Activated CD8-positive, alpha-beta memory T cell treated with anti-CD3 and anti-CD28 coated beads for 24 hours (primary cell): ENCODE measurements at places on chromosomes 13 and 19.

DNA sequence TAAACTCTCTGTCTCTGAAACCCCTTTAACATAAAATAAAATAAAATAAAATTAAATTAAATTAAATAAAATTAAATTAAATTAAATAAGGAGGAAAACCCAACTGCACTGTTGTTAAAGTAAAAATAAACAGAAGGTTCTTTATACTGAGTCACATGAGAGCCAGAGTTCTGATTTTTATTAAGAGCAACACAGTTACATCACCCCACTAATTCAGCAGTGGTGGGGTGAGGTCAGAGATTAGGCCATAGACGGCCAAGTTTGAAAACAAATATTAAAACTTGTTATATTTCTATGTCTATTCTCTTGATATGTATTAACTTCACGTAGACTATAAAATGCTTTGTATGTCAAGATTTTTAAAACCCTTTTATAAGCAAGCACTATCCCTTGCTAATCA, 59.5 kb downstream of the MYCBP2 start:
- no peak for DNase-seq

- no peak for DNase-seq
These were observed 17.8 kb downstream of the NHLRC3 start for GRCh38 chr13:39056018-39056417.

GRCh38 chr19:3821857-3822364, 35.7 kb upstream of the MATK start:
- DNase-seq = peak; percentile 99

- DNase-seq = no peak
These were observed 99.4 kb downstream of the WASF3 start for GRCh38 chr13:26656919-26657318.

DNA sequence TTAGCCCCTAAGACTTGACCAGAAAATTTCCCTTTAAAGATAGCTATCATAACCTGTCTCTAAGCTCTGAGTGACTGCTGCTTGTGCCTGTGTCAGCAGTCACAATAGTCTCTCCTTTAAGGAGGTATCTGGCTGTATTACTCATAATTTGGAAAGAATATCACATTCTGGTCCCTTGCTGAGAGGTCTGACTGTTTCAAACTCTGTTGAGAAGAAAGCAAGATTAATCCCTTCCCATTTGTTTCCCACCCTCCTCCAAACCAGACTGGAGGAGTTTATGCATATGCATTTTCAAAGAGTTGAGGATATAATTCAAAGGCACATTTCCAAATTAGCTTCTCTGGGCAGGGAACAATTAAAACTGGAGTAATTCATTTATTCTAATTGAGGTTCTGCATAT, 2.3 kb downstream of the HTR2A start:
- DNase-seq = no peak

DNA sequence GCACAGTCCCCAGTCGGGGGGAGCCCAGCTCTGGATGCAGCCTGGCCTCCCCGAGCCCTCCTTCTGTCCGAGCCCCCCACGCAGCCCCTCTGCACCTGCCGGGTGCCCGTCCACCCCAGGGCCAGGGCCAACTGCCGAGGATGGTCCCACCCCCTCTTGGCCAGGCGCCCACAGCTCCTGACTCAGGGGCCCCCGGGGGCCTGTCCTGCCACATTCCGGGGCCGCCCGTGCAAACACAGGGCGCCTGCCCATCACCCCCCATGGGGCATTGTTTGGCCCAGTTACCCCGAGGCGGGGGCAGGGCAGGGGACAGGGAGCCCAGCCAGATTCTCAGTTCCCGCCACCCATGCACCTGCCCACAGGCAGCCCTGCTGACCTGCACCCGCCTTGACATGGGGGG, 5.3 kb upstream of the TCF3 start:
- DNase-seq = no peak

DNA sequence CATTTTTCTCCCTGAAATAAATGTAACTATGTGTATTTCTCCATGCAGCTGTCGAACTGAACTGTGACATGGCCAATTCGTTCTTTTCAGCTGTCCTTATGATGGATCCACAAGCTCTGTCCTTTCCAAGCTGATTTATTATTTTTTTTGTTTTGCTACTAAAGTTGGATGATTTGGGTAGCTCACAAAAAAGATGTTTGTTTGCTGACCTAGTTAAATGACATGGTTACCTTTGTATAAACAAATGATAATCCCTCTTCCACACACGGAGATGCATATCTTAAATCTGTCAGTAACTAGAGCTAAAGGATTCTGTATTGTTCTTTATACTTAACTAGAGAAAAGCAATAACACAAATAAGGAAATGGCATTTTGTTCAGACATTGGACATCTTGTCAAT, 884.3 kb upstream of the PCDH20 start:
- no peak for DNase-seq

DNA sequence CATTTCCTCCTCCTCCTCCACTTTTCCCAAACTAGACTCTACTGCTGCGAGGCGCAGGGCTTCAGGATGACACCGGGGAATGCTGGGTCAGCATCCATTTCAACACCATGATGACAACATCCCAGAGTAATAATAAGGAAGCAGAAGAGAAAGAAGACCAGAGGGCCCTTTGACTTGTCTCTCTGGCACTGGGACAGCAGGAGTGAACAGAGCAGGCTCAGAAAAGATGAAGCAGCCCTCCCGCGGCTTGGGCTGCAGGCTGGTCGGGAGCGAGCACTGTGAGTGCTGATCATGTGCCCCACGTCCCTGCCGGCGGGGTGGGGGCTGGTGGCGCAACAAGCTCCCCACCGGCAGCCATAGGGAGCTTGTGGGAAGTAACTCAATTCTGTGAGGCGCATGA, 30.5 kb downstream of the RANBP3 start:
- no peak for DNase-seq

- no peak for DNase-seq
These were observed 142.5 kb downstream of the LACC1 start for GRCh38 chr13:44022196-44022595.

DNA sequence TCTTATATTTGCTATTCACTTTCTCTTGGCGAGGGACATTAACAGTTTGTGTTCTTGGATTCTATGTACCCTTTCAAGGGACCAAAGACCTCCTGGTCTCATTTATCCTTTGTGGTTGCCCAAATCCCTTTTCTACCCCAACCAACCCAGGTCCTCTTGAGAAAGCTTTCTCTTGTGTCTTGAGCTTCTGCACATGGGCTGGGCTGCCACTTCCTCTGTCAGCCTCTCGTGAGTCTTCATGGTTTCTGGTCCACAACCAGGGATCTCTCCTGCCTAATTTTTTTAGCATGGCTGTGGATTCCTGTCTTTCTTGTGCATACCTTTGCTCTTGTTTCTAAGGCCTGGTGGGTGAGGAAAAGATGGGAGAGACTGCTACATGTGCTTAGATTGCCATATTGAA, 14.9 kb downstream of the TIMM13 start:
- no peak for DNase-seq

DNA sequence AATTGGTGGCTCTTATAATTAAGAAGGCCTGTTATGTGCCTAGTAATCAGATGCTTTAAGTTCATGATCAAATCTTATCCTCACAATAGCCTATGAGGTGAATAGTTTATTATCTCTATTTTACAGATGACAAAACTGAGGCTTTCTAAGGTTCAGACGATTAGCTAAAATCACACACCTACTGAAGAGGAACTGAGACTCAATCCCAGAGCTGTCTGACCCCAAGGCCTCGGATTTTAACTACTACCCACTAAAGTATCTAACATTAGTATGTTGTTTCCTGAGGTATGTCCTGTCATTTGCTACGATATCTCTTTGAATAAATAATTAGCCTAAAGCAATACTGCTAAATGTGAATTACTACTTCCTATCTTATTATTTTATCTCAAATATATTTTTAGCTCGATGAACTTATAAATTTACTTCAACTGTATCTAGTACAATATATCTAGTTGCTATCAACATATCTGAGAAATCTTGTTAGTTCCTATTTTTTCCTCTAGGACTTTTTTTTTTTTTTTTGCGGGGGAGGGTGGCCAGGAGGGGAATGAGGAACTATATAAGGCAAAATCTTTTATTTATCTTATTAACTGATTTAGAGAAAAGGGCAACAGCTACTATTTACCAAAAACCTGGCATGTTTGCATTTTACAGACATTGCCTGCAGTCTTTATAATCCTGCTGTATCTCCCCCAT, 118.5 kb downstream of the ABCC4 start:
- DNase-seq = no peak

DNA sequence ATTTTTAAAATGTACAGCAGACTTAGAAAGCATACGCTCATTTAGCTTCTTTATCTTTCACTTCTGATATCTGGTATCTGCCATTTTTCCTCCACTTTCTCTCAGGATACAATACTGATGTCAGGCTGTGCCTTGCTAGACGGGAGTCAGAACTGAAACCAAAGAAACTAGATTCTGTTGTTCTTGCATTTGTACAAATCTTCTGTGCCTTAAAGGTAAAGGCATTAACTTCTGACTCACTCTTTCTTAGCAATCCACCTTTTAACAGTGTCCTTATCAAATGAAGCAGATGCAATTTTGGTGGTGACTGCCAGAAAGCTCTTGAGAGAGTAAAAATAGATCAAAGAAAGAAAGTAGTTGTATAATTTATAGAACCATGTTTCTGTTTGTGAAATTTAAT, 370.4 kb downstream of the PCDH20 start:
- DNase-seq = no peak

DNA sequence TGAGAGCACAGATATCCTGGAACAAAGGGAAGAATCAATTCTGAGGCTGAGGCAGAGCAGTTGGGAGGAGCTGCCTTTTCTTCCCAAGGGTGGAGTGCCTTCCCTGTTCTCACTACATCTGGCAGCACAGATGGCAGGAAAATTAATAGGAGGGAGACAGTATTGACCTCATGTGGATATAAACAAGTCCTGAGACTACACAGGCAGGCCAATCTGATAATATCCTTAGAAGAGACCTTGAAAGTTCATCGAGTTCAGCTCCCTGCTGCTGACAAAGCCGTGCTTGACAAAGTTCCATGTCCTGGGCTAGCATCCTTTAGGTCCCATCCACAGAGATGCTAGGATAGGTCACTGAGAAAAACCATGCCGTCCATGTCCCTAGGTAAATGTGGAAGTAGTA, 1451.5 kb downstream of the EFNB2 start:
- no peak for DNase-seq

GRCh38 chr19:16394681-16395375, 70.2 kb downstream of the KLF2 start:
- DNase-seq = no peak

DNA sequence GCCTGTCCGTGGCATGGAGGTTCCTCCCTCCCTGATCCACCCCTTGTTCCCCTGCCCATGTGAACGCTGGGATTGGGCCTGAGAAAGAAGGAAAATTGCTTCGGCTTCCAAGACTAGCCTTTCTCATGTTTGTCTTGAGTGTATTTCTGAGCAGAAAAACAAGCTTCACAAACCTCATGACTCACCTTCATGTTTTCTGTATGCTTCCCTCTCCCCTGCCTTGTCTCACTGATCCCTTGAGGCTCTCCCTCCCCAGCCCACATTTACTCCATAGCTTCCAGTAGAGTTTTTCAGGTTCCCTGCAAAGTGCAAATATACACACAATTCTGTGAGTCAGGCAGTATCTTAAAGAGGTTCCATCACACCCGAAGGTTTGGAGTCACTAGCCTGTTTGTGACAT, 572.4 kb downstream of the UQCRFS1 start:
- DNase-seq = no peak

DNA sequence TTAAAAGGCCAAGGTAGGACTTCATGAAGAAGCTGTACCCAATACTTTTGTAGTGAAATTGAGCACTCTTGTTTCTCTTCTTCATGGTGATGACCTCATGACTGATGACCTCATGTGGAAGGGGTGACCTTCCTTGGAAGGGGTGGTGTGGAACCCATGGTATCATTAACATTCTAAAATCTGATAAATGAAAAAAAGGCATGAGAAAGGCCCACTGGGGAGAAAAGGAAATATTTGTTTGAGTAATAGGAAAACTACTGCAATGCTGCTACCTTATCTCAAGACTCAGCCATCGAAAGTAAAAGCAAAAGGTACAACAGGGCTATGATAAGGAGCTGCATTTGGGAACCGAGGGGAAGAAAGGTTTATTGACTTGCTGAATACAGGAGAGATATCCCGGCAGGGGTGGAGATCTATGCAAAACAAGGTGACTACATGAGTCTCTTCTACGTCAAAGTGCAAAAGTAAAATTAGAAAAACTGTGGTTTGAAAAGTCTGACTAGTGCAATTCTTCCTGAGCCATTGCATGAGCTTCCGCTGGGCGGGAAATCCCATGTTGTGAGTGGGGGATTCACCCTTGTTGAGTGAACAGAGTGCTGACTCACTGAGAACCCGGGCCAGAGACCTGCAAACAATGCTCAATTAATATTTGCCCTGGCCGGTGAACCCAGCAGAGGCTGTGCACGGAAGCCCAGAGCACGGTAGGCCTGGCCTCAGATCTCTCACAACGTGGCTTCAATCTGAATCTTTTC, 138.9 kb upstream of the RFC3 start:
- DNase-seq = peak; percentile 77

GRCh38 chr19:31718898-31719297, 369.7 kb upstream of the TSHZ3 start:
- no peak for DNase-seq

DNA sequence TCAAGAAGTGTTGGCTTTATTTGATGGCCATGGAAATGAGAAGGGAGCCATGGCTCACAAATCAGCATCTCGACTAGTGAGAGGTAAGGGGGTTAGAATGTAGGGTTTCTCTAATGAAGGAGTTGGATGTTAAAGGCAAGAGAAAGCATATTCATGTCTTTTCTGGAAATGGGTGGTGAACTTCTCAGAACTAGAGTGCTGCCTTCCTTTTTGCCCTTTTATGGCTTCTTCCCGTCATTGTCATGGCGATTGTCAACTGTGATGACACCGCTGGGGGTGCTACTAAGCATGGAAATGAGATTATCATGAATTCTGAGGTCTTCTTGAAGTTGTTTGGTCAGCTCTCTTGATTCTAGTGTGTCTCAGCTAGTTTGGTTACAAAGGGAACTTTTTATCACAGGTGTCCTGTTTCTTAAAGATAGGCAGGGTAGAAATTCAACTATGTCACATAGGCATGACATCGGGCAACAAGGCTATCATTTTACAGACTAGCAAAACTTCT, 180.4 kb downstream of the LIG4 start:
- DNase-seq = no peak

DNA sequence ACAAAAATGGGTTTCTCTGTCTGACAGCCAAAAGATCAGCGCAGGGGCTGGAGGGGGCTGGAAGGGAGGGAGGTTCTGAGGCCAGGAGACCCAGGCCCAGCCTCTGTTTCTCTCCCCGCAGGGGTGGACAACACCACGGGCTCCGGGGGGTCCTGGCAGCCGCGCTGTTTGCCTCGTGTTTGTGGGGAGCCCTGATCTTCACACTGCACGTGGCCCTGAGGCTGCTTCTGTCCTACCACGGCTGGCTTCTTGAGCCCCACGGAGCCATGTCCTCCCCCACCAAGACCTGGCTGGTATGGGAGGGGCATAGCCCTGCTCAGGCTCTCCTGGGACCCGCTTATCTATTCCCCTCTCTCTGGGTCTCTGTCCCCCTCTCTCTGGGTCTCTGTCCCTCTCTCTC, 9.6 kb downstream of the CPT1C start:
- no peak for DNase-seq
